Esophagus mucosa (tissue), 1 donor: ENCODE measurements at places on chromosomes 12 and 14.
A peak's percentile ranks its signal among the peaks of the same experiment; 100 is the strongest.

DNA sequence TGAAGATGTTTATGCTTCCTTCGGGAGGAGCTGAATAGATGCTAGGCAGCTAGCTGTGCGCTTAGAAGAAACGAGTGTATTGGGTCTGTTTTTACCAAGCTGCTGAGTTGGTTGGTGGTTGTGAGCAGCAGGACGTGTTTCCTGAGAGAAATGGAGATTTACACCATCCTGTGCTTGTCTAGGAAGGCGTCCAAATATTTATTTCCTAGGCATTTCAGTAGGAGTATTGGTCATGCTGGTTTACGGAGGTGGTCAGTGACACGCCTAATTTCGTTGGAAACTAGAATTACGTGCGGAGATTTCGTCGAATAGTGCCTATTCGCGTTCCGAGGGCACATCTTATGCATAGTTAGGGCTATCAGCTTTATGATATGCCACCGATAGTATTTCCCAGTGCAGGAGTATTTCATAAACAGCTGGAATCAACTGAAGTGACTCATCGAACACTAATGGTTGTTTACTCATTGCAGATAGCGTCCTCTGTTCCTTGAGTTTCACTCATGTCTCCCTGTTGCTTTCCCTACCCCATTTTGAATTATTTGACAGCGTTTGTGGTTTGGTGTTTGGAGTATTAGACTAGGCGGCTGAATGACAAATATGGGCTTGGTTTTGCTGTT lies 780 bp downstream of the TBC1D15 start:
- ATAC-seq = peak; percentile 49

GRCh38 chr12:19933924-19934323 lies 434.4 kb upstream of the PDE3A start:
- ATAC-seq = no peak

GRCh38 chr12:105882404-105882803 lies 256.4 kb downstream of the NUAK1 start:
- ATAC-seq = no peak

DNA sequence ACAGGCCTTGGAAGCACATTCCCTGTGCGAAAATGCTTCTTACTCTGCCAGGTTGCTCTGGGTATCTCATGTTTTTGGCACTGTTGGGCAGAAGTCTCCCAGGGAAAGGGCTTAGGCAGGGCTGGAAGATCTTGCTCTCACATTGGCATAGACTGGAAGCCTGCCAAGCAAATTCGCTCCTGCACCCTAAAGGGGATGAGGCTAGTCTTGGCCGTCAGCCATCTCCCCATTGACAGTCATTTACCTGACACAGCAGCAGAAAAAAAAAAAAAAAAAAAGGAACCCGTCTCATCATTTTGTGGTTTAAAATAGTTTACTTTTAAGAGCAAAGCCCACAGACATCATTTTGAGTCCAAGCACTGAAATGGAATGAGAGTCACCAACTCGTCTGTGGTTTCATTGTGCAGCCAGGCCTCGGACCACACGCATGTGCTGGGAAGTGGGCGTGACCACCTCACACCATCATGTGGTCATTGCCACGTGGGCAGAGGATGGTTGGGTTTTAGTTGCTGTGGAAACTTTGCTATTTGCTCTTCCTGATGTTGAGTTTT lies 84.8 kb downstream of the NRXN3 start:
- ATAC-seq = no peak

GRCh38 chr12:127024791-127025190 lies 1242.2 kb upstream of the TMEM132C start:
- ATAC-seq = no peak

DNA sequence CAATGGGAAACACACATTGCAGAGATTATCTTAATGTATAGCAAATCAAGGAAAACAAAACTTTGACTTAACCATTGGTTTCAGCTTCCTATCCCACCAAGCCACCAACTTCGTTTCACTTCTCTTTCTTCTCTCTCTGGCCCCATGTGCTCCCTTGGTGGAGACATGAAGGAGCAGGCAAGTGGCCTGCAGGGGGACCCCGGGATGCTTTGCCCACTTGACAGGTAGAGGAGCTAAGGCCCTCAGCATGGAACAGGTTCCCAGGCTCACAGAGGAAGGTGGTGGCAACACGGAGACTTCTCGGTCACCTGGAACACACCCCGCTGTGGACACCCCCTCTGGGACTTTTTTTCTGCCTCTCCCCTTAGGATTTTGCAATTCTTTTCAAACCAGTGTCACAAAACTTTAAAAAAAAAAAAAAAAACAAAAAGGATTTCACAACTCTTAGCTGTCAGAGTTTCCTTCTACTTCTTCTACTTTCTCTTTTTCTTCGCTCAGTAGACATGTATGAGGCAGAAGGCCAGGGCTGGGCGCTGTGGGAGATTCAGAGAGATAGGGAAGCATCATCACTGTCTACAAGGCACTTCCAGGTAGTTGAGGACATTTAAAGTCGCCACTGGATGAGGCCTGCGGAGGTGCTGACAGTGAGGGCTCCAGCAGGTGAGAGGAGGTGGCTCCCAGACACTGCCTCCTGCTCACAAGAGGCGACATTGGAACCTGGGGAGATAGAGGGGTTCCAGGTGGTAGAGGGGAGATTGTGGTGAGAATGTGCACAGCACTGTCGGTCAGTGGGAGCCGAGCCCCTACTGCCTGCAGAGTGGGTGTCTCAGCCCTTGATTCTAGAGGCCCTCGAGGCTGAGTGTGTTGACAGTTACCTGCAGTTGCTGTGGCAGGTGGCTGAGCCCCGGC lies 119.6 kb downstream of the GCH1 start:
- ATAC-seq = peak; percentile 36

- peak; percentile 6 for ATAC-seq
Measured at GRCh38 chr12:110498984-110499706, 2.8 kb downstream of the VPS29 start.

GRCh38 chr12:120843472-120843871 lies 60.7 kb downstream of the SPPL3 start:
- no peak for ATAC-seq
